ENCODE measurements at places on chromosomes 13 and 19.

GRCh38 chr19:46693760-46694159 is 23.2 kb downstream of the PRKD2 start:
- no peak for DNase-seq

DNA sequence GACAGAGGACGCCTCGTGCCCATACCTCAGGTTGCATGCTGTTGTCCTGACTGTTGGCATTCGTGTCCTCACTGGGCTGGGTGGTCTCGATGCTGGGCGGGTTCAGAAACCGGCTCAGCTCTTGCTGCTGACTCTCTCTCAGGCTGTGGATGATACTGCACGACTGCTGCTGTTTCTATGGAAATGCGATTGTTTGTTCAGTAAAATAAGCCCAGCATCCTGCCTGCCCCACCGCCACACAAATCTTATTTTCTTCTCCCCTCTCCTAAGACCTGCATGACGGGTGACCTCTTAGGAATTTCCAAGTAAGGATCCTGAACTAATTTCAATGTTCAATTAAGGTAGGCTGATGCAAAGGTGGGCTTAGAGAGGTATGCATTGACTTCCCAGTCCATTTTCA is 356.5 kb downstream of the NALCN start:
- DNase-seq = no peak

- no peak for DNase-seq
These were observed 204.2 kb downstream of the DCLK1 start for GRCh38 chr13:35926859-35927530.

DNA sequence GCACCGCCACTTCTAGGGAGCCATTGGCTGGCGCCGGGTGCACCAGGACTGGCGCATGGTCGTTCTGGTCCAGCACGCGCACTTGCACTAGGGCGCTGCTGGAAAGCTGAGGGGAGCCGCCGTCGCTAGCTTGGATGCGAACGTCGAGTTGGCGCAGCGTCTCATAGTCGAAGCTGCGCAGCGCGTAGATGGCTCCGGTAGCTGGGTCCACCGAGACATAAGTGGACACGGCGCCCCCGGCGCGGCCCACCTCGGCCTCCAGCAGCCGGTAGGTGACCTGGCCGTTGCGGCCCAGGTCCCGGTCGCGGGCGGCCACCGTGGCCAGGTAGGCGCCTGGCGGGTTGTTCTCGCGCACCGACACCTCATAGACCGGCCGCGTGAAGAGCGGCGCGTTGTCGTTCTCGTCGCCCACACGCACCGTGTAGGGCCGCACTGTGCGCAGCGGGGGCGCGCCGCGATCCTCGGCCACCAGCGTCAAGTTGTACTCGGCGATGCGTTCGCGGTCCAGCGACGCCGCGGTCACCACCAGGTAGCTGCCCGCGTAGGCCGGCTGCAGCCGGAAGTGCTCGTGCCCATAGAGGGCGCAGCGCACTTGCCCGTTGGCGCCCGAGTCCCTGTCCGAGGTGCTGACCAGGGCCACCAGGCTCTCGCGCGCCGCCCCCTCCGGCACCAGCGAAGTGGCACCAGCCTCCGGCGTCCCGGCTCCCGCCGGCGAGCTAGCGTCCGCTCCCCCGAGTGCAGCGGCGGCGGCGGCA is 1.7 kb downstream of the PCDH8 start:
- DNase-seq = no peak

- DNase-seq = no peak
These were observed 494.0 kb downstream of the LIG4 start for GRCh38 chr13:107721125-107721869.

DNA sequence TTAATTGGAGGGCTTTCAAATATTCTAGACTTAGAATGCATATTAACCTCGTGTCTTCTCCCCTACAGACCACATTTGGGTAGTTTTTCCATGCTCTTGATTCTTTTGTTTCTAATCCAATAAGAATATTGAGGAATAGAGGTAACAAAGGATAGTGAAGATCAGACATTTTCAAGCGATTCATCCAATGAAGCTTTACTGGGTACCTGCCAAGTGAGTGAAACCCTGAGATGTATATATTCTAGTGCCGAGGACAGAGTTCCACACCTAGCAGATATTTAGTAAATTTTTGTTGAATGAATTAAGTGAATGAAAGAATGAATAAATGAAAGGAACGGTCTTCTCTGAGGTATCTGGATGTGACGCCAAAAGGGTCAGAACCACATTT is 442 bp upstream of the RFC3 start:
- no peak for DNase-seq

GRCh38 chr13:81458170-81458569 is 1117.2 kb upstream of the SPRY2 start:
- DNase-seq = no peak

DNA sequence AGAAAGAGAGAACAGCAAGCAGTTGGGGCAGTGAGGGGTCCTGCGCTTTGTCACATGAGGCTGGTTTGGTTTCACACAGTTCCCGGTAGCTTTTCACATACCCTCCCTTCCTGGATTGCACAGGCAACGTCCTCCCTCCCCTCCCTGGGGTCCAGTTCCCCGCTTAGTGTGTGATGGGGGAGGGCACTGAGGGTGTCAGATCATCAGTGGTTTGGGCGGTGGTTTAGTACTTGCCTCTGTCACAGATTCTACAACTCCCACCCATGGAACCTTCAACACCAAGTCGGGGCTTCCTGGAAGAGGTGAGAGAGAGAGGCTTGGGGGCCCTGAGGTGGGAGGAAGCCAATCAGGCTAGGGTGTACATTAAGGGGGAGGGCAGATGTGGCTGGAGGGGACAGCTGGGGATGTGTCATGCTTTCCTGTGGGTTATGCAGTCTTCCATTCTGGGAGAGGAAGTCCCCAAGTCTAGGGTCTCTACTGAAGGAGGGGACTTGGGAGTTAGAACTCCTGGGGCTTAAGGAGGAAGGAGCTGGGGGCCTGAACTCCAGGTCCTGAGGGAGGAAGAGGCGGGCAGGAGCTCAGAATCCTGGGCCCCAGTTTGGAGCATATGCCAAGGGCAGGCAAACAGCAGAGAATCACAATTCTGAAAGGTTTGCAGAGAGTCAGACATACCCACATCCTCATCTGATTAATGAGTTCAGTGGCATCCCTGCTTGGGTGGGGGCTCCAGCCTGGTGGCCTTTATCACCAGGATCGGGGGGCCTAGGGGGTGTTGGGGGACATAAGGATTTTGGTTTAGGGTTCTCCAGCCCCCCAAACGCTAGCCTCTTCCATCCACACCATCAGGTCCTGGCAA is at the start of gene NKG7:
TSS of gene NKG7 (minus strand) at position 6 of the 856 bp plus-strand sequence. CDS start 119 bp downstream, outside the sequence.
- no peak for DNase-seq

DNA sequence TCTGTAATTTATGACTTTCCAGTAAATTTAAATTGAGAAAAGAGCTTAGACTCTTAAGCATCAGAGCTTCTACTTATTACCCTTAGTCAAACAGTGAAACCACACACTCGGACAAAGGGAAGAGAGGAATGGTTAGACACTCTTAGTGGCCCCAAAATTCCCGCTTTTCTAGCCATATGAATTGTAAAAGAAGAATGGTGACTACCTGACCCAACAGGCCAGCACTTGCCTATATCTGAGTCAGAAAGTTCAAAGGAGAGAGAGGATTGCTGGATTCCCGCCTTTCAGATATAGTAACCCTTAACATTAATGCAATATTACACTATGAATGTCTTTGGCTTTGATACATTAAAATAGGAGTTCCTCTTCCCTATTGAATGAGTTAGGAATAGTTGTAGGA is 317.3 kb downstream of the PCDH17 start:
- no peak for DNase-seq

All from COLO829 (cell line).